HEK293T (cell line): ENCODE measurements at places on chromosomes 1 and 21.

DNA sequence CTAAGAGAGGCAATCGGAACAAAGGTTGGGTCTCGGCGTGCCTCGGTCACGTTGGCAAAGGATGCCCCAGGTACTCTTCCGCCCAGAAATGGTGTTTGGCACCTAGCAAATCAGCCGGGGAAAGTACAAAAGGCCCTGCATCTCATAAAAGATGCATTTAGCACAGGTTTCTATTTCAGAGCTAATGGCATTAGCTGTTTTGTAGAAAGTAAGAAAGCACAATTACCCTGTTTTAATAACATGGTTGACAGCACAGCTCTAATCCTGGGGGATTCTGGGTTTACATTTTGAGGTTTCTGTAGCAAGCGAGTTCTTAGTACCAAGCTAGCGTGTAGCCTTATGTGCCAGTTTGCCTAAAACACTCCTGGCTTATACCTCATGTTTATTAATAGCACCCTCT, 178.5 kb downstream of the PRDM2 start:
- DNase-seq = no peak

- DNase-seq = no peak
Measured at GRCh38 chr21:39946199-39946598, 79.0 kb downstream of the PCP4 start.

GRCh38 chr1:22077728-22078127, 25.2 kb downstream of the CDC42 start:
- DNase-seq = no peak

DNA sequence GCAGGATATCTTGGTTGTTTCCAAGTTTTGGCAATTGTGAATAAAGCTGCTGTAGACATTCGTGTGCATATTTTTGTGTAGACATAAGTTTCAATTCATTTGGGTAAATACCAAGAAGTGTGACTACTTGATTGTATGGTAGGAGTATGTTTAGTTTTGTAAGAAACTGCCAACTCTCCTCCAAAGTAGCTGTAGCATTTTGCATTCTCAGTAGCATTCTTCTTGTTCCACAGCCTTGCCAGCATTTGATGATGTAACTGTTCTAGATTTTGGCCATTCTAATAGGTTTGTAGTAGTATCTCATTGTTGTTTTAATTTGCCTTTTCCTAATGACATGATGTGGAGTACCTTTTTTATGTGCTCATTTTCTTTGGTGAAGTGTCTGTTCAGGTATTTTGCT, 38.6 kb upstream of the PLA2G4A start:
- DNase-seq = no peak

DNA sequence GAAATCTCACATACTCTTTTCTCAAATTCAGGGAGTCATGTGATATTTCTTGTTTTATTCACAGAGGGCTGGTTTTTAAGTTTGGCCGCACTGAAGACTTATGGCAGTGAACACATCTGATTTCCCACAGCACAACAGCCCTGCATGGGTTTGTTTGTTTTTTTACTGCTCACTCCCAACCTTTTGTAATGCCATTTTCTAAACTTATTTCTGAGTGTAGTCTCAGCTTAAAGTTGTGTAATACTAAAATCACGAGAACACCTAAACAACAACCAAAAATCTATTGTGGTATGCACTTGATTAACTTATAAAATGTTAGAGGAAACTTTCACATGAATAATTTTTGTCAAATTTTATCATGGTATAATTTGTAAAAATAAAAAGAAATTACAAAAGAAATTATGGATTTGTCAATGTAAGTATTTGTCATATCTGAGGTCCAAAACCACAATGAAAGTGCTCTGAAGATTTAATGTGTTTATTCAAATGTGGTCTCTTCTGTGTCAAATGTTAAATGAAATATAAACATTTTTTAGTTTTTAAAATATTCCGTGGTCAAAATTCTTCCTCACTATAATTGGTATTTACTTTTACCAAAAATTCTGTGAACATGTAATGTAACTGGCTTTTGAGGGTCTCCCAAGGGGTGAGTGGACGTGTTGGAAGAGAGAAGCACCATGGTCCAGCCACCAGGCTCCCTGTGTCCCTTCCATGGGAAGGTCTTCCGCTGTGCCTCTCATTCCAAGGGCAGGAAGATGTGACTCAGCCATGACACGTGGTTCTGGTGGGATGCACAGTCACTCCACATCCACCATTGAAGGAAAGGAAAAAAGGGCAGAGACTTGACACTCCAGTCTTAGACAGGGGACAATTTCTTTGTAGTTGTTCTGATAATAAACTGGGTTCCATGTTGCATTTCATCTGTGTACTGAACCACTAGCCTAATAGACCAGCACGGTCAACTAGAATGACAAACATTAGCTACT, 22.8 kb downstream of the TMEM50A start:
- no peak for DNase-seq

DNA sequence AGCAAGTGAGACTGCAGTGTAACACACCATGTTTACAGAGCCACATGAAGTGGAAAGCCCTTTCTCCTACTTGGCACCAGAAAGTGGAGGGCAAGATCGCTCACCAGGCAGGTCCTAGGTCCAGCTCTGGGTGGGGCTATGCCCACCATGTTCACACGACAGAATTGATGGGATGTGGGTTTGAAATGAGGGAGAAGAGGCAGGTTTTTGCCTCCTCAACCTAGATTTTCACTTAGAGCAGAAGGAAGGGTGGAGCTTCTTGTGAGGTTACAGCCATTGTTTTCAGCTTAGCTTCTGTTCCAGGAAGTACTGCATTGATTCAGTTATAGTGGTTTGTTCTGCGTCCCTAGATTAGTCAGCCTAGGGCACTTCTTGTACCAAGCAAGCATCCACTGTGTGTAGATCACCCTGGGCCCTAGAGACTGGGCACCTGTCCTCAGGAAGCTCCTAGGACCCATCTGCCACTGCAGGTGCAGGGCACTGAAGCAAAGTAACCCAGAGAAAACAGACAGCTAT, 2.3 kb downstream of the CD53 start:
- DNase-seq = no peak

DNA sequence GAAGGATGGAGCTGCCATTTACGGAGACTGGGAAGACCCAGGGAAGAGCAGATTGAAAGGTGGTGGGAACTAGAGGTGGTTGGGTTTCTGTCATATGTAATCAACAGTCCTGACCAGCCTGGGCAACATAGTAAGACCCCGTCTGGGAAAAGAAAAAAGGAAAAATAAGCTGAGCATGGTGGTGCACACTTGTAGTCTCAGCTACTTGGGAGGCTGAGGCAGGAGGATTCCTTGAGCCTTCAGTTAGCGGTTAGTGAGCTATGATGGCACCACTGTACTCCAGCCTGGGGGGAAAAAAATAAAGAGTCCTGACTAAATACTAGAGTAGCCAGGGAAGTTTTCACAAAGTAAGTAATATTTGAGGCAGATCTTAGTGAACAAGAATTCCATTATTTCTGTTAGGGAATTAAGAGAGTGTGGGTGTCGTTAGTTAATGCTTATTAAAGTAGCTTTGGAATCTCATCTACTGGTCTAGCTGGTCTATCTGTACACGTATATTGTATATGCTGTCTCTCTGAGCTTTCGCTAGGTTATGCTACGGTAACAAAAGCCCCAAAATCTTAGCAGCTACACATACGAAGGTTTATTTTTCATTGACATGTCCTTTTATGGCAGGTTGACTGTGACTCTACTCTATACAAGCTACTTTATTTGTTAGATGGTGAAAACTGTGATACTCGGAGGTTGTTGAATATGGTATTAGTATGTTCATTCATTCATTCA, 4.4 kb downstream of the NBPF1 start:
- DNase-seq = no peak

GRCh38 chr1:94614996-94615395, 73.4 kb upstream of the F3 start:
- no peak for DNase-seq

DNA sequence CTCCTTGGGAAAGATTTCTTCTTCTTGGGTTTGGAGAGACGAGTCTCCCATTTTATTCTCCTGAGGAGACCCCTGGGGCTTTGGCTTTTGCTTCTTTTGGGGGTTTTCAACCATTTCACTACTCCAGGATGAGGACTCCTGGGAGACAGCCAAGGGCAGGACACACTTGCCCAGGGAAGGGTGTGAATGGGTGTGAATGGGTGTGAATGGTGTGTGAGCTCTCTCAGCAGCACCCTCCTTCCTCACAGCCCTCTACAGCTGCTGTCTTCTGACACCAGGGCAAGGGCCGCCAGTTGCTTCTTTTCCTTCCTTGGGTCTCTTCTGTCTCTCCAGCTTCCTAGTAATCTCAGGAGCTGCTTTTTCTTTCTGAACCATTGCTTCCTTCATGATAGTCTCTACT, 24.2 kb downstream of the KIF17 start:
- no peak for DNase-seq

DNA sequence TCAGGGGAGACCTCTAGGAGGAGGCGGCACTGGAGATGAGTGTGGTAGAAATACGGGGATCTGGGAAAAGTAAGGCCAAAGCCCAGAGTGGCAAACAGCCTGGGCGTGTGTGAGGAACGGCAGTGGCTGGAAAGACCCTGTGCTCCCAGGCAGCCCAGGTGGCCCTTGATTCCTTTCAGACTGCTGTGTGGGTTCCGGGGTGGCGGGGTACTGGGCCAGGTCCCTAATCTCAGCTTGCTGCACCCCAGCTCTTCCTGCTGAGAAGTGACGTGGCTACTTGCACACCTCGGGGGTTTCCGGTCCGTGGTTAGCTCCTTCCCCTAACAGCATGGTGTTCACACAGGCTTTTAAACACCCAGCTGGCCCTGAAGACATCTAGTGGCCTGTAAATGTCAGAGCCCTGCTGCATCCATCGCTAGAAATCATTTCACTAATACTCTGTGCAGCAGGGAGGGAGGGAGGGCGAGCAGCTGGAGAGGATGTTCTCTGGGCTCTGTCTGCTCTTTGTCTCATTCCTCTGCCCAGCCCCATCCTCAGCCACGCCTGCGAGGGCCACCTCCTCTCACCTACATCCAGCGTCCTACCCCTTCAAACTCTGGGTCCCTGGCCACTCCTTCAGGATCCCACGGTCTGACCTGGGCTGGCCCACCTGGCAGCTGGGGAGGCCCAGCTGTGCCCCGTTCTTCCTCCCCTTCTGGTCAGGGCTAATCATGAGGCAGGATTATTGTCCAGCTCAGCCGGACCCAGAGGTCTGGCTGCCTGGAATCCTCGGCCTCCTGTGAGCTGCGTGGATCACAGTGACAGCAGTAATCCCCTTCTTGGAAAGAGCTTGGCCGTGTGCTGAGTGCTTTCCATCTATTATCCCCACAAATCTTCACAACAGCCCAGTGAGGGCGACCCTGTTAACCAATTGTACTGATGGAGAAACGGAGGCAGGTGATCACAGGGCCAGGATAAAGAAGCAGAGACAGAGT, 7.2 kb downstream of the ZDHHC18 start:
- no peak for DNase-seq
